Mesendoderm (in vitro differentiated cells): ENCODE measurements at places on chromosomes 11 and 22.

DNA sequence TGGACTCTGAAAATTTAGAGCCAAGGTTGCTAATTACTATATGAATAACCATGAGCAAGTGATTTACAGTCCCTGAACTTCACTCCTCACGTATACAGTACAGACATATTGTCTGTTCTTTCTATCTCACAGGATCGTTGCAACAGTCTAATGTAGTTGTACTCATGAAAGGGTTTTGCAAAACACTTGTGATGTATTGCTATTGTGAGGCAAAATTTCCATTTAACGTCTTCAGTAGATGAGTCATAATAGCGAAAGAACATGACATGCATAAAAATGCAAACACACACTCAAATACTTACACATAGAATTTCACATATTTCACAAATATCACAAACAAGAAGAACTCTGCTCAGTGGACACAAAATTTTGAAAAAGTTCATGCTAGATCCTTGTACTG, 134.6 kb upstream of the TRPC6 start:
- no peak for DNase-seq

DNA sequence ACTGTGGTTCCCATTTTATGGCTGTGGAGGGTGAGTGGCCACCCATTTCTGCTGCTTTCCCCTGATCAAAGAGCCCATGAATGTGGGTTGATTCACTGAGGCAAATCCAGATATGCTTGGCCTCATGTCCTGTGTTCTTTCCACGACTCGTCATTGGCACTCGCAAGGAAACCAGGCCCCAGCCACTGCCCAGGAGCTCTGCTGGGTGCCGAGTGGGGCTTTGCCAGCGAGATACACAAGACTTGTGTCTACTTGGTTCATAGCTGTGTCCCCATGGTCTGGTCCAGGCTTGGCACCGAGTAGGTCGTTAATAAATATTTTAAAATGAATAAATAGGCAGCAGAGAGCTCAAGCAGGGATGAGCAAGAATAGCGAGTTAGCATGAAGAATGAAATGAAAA, 1291.5 kb downstream of the TBC1D22A start:
- no peak for DNase-seq

DNA sequence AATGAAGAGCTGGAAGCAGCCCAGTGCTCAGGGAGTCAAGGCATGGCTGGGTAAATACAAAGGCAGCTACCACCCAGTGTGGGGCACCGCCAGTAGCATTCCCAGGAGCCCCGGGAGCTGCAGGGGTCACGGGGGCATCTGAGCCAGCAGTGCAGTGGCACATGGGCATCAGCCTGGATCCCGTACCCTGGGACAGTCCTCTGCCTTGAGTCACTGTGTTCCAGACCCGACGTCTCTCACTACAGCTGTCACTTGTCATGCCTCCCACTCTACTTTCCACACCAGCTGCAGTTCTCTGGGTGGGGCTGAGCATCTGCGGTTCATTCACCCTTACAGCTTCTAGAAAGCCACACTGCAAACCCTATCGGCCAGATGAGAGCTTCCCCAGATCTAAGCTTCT, 29.6 kb downstream of the DHCR7 start:
- no peak for DNase-seq

DNA sequence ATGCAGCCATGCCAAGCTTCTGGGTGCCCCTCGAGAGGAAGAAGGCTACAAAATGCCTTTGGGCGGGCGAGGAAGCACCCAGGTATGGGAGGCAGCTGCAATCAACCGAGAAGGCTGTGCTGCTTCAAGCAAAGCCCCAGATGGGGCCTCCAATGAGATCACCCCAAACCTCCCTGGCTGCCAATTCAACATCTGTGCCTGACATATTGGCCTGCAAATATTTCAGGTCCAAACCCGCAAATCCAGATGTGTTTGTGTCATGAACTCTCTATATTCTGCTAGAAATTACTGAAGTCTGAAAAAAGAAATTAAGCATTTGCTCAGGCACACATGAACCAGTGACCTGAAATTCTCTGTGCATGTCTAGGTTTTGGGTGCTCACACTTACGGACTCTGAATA, 78.8 kb upstream of the RCN1 start:
- DNase-seq = no peak

GRCh38 chr11:75428281-75428724, 4.7 kb downstream of the KLHL35 start:
- peak; percentile 81 for DNase-seq

GRCh38 chr22:39395936-39396796, 3.4 kb upstream of the TAB1 start:
- DNase-seq = no peak

GRCh38 chr11:128731041-128731663, 37.3 kb downstream of the FLI1 start:
- no peak for DNase-seq

DNA sequence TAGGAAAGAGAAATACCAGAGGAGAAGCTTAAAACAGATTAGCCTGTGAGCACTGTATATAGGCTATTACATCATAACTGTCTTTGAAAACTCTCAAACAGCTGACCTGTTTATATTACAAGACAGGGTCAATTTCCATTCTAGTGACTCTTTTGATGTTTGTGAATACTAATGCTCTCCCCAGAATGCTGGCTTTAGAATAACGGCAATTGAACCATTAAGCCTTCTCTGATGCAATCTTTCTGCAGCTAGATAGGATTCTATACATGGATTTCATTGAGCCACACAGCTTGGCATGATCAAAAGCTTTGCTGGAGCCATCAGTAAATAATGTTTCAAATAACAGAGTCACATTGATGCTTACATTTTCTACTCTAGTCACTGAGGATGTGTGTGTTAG, 122.7 kb upstream of the FAT3 start:
- no peak for DNase-seq

- DNase-seq = no peak
Observed at GRCh38 chr22:42434748-42435425, 2.7 kb upstream of the NFAM1 start.

GRCh38 chr11:108825381-108825780, 160.5 kb downstream of the DDX10 start:
- no peak for DNase-seq

GRCh38 chr11:68927280-68928135, 23.8 kb downstream of the IGHMBP2 start:
- DNase-seq = no peak

DNA sequence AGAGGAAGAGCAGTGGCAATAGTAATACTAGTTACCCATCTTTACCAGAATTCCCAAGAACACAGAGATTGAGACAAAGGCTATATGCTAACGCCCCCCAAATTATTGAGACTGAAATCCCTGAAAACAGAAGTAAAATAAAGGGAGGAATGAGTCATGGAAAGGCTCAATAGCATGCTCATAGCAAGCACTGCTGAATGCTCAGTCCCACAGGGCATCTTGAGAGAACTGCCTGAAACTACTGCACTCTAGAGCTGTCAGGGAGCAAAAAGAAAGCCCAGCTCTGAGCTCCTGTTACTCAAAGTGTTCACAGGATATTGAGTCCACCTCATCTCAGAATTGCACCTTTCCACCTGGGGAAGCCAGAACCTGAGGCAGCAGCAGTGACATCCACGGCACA, 44.1 kb upstream of the FIBIN start:
- DNase-seq = no peak

DNA sequence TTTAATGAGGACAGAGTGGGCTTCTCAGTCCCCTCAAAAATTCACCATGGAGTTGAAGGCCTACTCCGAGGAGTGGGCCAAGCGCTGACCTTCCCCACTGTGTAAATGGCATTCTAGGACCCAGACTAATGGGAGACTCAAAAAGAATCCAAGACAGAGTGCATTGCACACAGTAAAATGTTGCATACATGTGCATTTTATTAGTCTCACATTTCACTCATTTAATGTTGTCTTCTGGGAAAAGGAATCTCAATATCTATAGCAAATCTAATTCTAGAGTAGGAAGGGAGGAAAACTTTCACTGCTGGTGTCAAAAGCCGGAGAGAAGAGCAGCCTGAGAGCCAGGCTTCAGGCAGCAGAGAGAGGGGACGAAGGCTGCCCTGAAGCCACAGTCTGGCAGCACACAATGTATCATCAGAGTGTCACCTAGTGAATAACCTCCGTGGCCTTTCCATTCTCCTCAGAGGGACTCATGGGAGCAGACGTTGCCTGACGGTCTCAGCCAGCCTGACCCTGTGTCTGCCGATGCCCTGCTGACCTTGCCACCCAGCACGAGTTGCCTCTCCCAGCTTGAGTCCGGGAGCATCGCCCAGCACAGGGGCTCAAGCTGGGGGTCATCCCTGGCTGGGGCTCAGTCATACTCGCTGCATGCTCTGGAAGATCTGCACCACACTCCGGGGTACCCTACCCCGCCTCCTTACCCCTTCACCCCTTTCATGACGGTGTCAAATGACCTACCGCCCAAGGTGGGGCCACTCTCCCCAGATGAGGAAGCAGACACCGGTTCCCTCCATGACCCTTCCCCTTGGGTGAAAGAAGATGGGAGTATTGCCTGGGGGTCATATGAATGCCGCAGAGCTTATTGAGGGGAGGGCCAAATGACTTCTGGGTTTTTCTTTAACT, 12.9 kb upstream of the POU2AF3 start:
- DNase-seq = no peak

- no peak for DNase-seq
Observed at GRCh38 chr22:45895436-45896152, 81.4 kb downstream of the WNT7B start.

DNA sequence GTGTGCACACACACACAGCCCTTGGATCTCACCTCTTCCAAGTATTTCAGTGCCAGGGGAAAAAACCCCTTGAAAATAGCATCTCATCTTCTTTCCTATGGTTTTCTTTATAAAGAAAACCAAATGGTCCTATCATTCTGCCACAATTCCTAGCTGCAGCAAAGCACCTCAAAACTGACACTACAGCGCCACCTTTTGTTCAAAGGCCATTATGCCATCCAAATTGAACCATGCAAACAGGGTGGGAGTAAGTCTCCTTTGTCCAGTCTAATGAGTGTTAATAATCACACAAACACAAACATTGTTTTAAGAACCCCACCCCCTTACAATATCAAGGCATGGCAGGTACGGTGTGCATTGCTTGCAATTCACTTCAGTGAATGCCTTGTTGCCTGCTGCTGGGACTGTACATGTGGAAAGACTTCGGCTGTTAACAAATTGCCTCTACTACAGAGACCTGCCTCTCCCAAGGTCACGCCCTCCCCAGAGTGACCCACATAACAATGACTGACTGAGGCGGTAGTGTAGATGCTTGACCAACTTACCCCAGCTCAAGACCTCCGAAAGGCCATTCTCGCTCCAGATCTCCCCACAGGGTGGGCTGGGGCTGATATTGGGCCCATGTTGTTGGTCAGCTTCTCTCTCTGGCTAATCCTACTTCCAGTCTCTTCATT, 31.7 kb downstream of the FAM181B start:
- DNase-seq = peak; percentile 66

DNA sequence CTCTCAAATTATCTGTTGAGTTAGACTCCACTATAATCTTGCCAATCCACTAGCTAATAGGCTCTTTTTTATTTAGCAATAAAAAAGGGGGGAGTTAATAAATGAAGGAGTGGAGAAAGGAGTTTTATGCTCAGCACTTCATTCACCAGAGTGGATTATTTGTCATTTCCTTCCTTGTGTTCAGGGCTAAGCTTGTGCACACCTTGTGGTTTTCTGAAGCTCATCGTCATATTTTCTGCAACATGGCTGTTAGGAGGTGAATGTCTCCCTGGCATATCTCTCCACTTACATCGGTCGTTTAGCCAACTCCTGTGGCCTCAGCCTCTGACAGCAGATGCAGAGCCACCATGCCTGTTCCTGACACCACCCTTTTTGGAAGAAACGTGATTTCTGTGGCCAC, 83.9 kb upstream of the MTNR1B start:
- DNase-seq = no peak

DNA sequence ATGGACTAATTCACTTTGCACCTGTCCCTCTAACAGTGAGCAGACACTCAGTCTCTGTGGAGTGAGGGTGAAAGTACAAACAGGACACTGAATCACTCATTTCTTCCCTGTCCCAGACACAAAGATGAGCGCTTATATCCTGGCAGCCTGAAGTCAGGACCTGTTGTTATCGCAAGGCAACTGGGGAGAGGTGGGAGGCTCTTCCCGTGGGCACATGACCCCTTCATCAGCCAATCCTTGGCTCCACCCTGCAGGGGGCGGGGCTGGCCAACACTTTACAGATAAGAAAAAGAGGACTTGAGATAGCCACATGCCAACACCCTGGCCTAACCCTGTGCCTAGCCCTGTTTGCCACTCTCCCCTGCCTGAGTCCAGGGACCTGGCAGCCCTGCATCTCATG, 29.5 kb upstream of the TESMIN start:
- DNase-seq = peak; percentile 91

DNA sequence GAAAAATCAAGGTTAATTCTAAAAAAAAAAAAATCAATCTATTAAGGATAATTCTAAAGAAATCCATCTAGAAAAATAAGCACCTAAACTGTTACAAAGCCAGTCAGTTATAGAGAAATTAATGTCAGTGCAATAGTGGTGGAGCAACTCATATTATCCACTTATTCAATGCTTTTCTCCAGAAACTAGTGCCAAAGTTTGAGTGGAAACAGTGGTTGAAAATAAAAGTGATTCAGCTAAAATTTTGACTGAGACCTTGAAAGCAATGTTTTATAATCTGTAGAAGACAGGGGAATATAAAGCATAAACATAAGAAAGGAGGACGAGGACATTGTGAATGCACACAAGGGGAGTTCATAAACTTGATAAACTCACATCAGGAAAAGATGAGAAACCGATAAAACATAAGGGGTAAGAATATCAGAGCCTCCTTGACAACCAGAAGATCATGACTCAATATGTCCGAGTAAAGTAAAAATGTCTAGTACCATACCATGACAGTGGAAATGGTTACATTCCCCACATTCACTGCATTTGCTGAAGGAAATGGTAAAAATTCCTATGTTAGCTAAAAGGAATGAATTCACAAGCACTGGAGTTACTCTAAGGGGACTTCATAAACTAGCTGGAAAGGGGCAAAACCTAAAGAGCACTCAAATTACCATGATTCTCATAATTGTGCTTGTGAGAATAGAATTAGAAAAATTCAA, 58.7 kb upstream of the SLC5A12 start:
- no peak for DNase-seq

DNA sequence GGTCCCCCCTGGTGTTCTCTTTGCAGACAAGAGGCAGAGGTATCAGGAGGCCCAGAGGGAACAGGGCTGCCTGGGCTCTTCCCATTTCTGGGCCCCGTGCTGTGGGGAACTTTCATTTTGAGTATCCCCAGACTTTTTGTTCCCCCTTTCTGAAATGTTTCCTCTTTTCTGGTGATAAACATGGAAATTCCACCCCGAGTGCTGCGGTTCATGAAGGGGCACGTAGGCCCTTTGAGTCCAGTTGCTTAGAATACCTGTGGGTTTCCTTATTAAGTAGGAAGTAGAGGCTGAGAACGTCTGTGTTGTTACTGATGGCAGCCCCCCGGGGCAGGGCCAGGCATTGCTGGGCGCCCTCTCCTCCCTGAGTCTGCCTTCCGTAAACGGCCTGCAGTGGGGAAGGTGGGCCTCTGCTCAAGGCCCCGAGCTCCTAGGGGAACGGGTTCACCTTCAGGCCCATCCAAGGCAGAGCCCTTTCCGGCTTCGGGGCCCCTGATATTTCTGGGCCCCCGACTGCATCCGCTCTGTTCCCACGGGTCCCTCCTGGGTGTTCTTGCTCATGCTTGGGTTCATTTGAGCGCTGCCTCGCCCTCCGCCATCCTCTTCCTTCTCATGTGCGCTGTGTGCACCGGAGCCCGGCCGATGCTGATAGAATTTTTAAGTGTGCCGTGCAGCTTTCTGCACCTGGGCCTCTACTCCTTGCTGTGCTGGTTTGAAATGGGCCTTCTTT, 12.0 kb downstream of the TBC1D22A start:
- no peak for DNase-seq

- no peak for DNase-seq
Observed at GRCh38 chr11:34910817-34911216, 5.4 kb downstream of the APIP start.

GRCh38 chr11:5631969-5632635, 7.3 kb downstream of the TRIM34 start:
- no peak for DNase-seq
